ENCODE measurements at places on chromosomes 7 and 10.
A peak's percentile ranks its signal among the peaks of the same experiment; 100 is the strongest.

GRCh38 chr10:22837351-22837750 is 90.5 kb upstream of the ARMC3 start:
- no peak for DNase-seq

GRCh38 chr10:108409306-108409705 is 1244.8 kb upstream of the SORCS1 start:
- no peak for DNase-seq

- DNase-seq = peak; percentile 81
Observed at GRCh38 chr10:91511549-91512330, 101.6 kb downstream of the HECTD2 start.

- DNase-seq = no peak
Observed at GRCh38 chr7:107428642-107429041, 41.2 kb upstream of the GPR22 start.

DNA sequence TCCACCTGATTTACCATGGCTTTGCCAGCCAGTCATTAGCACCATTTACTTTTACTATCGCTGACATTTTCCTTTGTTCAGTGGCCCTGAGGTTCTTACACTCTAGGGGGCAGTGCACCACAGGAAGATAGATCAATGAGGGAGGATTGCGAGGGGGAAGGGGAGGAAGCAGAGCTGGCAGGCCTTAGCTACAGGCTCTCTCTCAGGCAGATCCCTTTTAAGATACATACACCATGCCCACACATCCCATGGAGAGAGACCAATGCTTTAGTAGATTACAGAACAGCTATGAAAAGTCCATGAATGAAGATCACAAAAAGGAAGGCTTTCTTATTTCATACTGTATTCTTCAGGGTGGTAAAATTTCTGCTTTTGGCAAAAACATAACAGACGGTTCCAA is 47.4 kb downstream of the DENND11 start:
- peak; percentile 52 for DNase-seq

DNA sequence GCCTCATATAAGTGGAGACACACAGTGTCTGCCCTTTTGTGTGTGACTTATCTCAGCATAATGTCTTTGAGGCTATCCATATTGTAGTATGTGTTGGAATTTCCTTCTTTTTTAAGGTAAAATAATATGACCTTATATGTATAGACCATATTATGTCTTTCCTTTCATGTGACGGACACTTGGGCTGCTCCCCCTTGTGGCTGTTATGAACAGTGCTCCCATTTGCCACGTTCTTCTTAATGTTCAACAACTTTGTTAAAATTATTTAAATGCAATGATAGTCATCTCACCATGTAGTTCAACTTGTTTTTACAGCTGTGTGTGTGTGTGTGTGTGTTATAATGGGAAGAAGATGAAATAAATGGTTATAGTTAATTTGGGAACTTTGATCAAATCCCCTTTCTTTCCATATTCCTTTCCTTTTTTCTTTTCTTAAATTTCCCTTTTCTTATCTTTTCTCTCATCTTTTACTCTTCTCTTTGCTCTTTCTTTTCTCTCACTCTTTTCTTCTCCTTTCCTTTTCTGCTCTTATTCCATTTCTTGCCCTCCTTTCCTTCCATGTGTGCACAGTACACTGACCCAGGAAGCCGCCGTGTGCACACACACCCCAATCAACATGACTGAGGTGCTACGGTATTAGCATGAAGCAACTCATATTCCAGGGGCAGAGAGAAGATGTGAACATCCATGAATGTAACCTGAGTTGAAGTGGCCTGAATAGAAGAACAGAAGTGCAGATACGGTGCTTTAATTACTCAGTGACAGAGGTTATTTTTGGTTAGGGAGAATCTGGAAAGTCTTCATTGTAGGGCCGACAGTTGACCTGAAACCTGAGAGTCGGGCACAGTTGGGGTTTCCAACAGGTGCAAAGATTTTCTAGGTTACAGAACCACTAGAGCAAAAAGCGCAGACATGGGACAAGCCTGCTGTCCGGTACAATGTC is 596.6 kb downstream of the SDK1 start:
- peak; percentile 0 for DNase-seq

GRCh38 chr7:135757719-135758411 is 9.3 kb upstream of the FAM180A start:
- DNase-seq = peak; percentile 59

- DNase-seq = no peak
Observed at GRCh38 chr10:44713307-44713706, 197.8 kb upstream of the TMEM72 start.

- no peak for DNase-seq
Observed at GRCh38 chr10:35440016-35440415, 103.7 kb downstream of the CCNY start.

GRCh38 chr7:96188591-96188991 is 133.3 kb downstream of the SLC25A13 start:
- DNase-seq = peak; percentile 13

GRCh38 chr7:38830826-38831225 is 78.2 kb downstream of the VPS41 start:
- DNase-seq = no peak

- no peak for DNase-seq
Observed at GRCh38 chr7:47474211-47474936, 107.5 kb downstream of the TNS3 start.

GRCh38 chr7:138338361-138338760 is 121.7 kb upstream of the TRIM24 start:
- DNase-seq = peak; percentile 19

- no peak for DNase-seq
Observed at GRCh38 chr10:58393317-58393716, 8.1 kb downstream of the TFAM start.
